A549 treated with dexamethasone at 1 μM for 4 hours (cell line): ENCODE measurements at places on chromosomes 12 and 14. TPM values are rescaled to one million over a fixed set of nuclear protein-coding genes. Genes with fewer than 3 reads are reported as not detected.

Gene LRCOL1
- not detected in 5 replicates for total RNA-seq

Gene SRRM4
- not detected in 5 replicates for total RNA-seq

Gene C1QL4
- total RNA-seq, result 5.1 to 7.5 TPM (median 6.3 TPM) in 5 replicates

Gene ASPG
- total RNA-seq, result 0.03 to 0.12 TPM (median 0.05 TPM) in 4 of 5 replicates, not detected in the other

Gene MGST1
- total RNA-seq, result 714 to 803 TPM (median 770 TPM) in 5 replicates

Gene MYF6
- not detected in 5 replicates for total RNA-seq
